ENCODE measurements at places on chromosomes 2 and 18. TPM values are rescaled to one million over a fixed set of nuclear protein-coding genes. Genes with fewer than 3 reads are reported as not detected.

DNA sequence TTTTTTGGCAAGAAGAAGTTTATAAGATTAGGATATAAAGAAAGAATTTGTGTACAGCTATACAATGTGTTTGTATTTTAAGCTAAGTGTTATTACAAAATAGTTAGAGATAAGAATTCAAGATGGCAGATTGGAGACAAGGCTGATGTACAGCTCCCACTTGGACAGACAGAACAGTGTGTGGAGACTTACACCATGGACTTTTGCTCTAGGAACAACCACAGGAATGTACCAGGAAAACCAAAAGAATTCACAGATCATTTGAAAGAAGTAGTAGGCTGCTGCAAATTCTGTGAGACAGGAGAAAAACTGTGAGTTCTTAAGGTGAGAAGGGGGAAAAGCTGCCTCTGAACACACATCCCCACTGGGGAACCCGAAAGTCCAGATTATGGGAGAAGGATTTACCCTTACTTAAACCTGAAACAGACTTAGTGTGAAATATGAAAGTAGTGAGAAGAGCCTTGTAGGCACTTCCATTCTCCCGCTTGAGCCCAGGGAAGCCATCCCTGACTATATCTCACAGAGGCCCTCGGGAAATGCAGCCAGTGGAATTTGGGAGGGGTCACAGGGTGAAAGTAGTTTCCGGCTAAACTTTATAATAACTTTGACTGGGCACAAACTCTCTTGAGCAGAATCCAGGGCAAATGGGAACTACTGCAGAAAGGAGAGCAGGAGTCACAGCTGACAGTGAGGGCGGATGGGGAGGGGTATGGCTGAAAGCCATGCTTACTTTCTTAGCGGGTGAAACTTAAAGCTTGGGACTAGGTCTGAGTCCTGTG lies 11.6 kb upstream of the RPRD1A start:
- DNase-seq, result no peak

DNA sequence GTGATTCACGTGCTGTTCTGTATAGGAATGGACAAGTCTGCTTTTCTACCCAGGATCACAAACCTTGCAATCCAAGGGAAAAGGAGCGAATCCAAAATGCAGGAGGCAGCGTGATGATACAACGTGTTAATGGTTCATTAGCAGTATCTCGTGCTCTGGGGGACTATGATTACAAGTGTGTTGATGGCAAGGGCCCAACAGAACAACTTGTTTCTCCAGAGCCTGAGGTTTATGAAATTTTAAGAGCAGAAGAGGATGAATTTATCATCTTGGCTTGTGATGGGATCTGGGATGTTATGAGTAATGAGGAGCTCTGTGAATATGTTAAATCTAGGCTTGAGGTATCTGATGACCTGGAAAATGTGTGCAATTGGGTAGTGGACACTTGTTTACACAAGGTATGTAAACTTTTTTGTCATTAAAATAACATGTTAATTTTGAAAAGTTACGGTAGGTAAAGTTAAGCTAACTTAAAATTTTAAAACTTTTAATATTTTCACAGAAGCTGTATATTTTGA lies 33.0 kb downstream of the PPM1B start:
- DNase-seq, result no peak

FAM237A gene
- not detected for polyA plus RNA-seq

OSR1 gene
- polyA plus RNA-seq, result not detected

GRCh38 chr2:238928520-238929241 lies 80.8 kb downstream of the TWIST2 start:
- no peak for DNase-seq

DNA sequence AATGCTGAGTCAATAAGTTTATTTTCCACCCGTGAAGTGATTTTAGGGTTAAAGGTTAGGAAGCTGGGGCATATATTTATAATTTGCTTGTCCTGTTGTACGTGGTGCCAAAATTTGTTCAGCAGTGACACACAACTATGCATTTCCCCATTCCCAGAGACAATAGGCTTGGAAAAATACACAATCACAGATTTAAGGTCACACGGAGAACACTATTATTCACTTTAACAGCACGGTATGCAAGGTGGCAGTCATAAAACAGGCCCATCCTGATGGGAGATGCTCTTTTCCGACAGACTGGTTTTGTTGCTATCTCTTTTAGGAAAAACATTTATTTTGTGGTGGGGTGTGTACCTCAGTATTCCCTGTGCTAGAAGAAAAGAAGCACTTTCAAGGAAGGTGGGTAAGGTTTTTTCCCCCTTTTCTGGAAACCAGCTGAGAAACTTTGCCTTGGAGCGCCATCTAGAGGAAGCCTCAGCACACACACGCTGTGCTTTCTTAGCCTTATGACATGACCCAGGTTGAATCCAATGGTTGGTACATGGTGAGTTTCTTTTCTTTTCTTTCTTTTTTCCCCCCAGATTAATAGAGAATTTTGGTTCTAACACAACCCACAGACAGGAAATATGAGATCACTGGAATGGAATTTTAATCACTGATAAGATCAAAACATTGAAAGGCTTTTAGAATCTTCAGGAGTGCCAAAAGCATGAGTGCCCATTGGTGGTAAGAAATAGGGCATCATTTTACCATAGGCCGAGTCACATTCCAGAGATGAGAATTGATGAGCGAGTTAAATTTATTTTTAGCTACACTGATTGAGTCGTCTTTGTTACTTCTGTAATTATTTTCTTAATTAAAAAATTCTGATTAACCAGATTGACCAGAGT lies 332.1 kb downstream of the AGPS start:
- DNase-seq, result peak; percentile 42

- no peak for DNase-seq
These were observed 5.7 kb downstream of the FAM237A start for GRCh38 chr2:206647985-206648384.

KLHL29 gene
- polyA plus RNA-seq, result 0.95 TPM

DNA sequence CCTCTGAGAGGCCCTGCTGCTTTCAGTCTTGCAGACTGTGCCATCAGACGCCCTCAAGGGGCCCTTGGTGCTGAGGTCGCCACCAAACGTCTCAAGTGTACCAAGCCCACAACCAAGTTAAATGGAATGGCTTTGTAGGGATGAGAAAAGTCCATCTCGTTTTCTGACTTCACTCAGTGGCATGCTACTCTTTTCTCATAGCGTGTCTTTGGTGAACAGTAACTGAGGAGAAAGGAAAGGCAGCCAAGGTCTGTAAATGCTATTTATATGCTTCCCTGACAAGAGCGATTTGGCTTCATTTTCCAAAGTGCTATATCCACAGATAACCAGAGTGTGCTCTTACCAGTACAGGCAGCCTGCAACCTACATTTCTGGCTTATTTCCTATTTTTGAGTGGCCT lies 123.0 kb downstream of the MTX2 start:
- no peak for DNase-seq

All from B cell (primary cell).